ENCODE measurements at places on chromosomes 6 and 20. TPM values are rescaled to one million over a fixed set of nuclear protein-coding genes. Genes with fewer than 3 reads are reported as not detected.

Gene DEFB124
- total RNA-seq = not detected

Gene OR2H1
- not detected for total RNA-seq

Gene PCK1
- total RNA-seq = not detected

Gene PRDM13
- total RNA-seq = under 0.01 TPM

Gene OR12D3
- not detected for total RNA-seq

Gene DLL1
- 1.8 TPM for total RNA-seq

Gene SLC17A1
- total RNA-seq = not detected

Gene C20orf202
- total RNA-seq = not detected

Gene PDYN
- 0.10 TPM for total RNA-seq

Gene MAPK13
- total RNA-seq = 16.9 TPM

Gene TRIM26
- total RNA-seq = 28.8 TPM

Gene GOPC
- total RNA-seq = 8.6 TPM

Gene RIPK1
- total RNA-seq = 19.0 TPM

Gene SAPCD1
- 0.63 TPM for total RNA-seq

Gene DHX16
- 8.2 TPM for total RNA-seq

Gene TBC1D22B
- 5.9 TPM for total RNA-seq

Gene MAFB
- 122 TPM for total RNA-seq

Gene RNF182
- total RNA-seq = not detected

Gene LST1
- total RNA-seq = 200 TPM

Gene SESN1
- 84.1 TPM for total RNA-seq

Gene CGA
- total RNA-seq = not detected

Gene ANKEF1
- 0.84 TPM for total RNA-seq

Gene DCBLD1
- total RNA-seq = 3.6 TPM

Gene TMEM200A
- total RNA-seq = 0.63 TPM

Gene WFDC10B
- not detected for total RNA-seq

Gene TEAD3
- total RNA-seq = not detected

Gene MDFI
- total RNA-seq = not detected

Gene RAMACL
- 0.73 TPM for total RNA-seq

Gene CRISP3
- not detected for total RNA-seq

Gene PACRG
- 0.73 TPM for total RNA-seq

Gene SPEF1
- total RNA-seq = not detected

Gene TBCC
- 111 TPM for total RNA-seq

Gene MOG
- not detected for total RNA-seq

Gene BIRC7
- total RNA-seq = 0.21 TPM

Gene VWA7
- 0.31 TPM for total RNA-seq

Gene CYP39A1
- not detected for total RNA-seq

Gene LINC00237
- total RNA-seq = not detected

Gene SLC16A10
- 11.2 TPM for total RNA-seq

Gene RCAN2
- total RNA-seq = not detected

Gene LSM2
- total RNA-seq = 15.4 TPM

Gene C2
- total RNA-seq = 2.5 TPM

Gene CEP162
- 6.3 TPM for total RNA-seq

Gene KCNK16
- total RNA-seq = not detected

Gene PLTP
- 1.4 TPM for total RNA-seq

Gene ZNF165
- 2.1 TPM for total RNA-seq

Gene TP53TG5
- under 0.01 TPM for total RNA-seq

Gene OVOL2
- not detected for total RNA-seq

Gene NCOA5
- 15.6 TPM for total RNA-seq

Gene SLC26A8
- 0.10 TPM for total RNA-seq

Gene ZNF391
- total RNA-seq = 0.84 TPM

Gene TGIF2
- total RNA-seq = 20.8 TPM

Gene SYNGAP1
- total RNA-seq = 10.5 TPM

Gene C6orf15
- not detected for total RNA-seq

Gene DOK5
- not detected for total RNA-seq

Gene LPA
- total RNA-seq = not detected

Gene BPIFB1
- not detected for total RNA-seq

Gene NOX3
- not detected for total RNA-seq

Gene IP6K3
- total RNA-seq = not detected

Measured in mononuclear cell (primary cell).